ENCODE measurements at places on chromosomes 2 and 18. TPM values are rescaled to one million over a fixed set of nuclear protein-coding genes. Genes with fewer than 3 reads are reported as not detected.
A peak's percentile ranks its signal among the peaks of the same experiment; 100 is the strongest.

DNA sequence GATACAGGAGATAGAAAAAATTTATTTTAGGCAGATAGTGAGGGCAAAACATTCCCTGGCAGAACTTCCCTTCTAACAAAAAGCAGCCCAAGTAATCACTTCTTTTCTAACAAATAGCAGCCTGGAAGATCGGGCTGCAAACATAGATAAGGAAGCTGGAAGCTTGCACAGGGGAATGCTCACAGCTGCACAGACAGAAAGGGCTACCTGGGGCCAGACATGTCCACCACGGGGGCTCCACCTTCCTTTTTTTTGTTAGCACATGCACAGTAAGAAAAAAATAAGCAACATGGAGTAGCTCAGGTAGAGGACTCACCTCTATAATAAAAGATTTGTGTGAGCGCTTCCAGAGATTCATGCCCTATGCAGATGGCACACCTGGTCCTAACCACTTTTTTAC, 420.5 kb downstream of the PTH2R start:
- H3K36me3 ChIP-seq, result no peaks in the 10 kb centered on the region
- no peaks in the 10 kb centered on the region for H3K4me1 ChIP-seq
- H3K4me3 ChIP-seq, result no peak overlapping the region
- H3K27ac ChIP-seq, result no peak overlapping the region
- no peak for DNase-seq

DNA sequence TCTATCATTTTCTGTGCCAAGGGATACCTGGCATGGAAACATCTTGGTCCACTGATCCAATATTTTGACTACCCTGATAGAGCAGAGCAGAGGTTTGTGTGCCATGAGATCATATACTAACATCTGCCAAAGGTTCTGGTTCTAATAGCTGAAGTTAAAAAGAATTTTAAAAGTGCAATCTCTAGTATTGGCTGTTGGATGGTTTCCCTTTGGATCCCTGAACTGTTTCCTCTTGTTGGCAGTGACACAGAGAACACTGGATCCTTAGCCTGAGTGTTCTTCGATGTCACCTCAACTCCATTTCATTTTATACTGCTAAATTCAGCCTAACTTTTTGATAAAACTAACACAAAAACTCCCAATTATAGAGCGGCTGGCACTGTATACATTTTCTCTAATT, 169.3 kb upstream of the FBXO11 start:
- H3K27ac ChIP-seq, result no peak overlapping the region
- no peaks in the 10 kb centered on the region for H3K36me3 ChIP-seq
- no peak overlapping the region for H3K4me3 ChIP-seq
- H3K4me1 ChIP-seq, result no peaks in the 10 kb centered on the region

DNA sequence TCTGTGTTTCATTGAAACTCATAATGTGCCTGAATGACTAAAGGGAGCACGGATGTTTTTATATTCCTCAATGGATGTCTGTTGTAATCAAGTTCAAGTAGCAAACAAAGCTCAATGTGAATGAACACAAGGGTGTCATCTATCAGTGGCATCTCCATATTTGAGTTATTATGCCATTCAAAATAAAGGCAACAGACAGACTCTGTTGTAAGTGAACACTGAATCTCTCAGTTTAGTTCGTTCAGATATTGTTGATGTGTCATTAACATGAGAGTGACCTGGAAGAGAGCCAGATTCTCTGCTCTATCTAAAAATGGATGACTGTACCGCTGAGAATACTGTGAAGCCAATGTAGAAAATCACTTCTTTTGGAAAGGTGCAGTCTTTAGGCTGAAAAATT, 118.7 kb downstream of the NUP35 start:
- no peak for DNase-seq
- H3K36me3 ChIP-seq, result no peaks in the 10 kb centered on the region
- H3K4me3 ChIP-seq, result no peak overlapping the region

DNA sequence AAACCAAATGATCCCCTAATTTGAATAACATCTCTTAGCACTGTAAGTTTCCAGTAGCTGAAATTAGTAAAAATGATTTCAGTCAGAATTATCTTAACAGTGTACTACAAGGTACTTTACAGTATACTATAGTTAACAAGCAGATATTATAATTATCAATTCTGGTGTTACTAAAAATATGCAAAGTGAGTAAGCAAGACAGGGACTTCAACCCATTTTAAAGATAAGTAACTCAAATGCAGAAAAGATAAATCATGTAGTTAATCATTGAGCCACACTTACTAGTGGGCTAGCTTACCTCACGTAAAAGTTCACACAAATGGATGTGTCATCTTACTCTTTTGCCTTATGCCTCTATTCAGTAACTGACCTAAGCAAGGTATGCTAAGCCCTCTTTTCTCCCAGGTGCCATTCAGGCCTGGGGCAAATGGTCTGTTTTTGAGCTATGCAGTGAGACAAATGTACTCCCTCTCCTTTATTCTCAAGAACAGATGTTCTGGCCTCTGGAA, 101.0 kb downstream of the NBAS start:
- H3K27ac ChIP-seq, result no peak overlapping the region
- DNase-seq, result no peak
- no peaks in the 10 kb centered on the region for H3K4me1 ChIP-seq

DNA sequence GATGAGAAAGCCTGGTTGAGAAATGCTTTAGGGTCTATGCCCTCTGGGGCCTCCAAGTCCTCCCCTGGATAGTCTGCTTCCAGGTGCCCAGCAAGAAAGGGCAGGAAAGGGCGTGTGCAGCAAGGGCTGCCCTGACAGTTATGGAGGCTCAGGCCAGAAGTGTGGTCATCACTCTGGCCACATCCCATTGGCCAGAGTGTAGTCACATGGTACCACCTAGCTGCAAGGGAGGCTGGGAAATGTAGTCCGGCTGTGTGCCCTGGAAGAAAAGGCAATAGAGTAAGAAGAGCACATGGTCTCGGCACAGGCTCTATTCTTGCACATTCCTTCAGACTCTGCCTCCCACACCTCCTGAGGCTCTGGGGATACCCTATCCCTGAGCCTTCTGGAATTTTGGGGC, 35.7 kb downstream of the ODC1 start:
- peak overlapping the region; percentile 44 for H3K27ac ChIP-seq
- no peak overlapping the region for H3K4me3 ChIP-seq
- H3K4me1 ChIP-seq, result peaks cover 57% of the 10 kb centered on the region
- H3K36me3 ChIP-seq, result no peaks in the 10 kb centered on the region
- no peaks in the 10 kb centered on the region for H3K27me3 ChIP-seq

GRCh38 chr2:51720826-51721225, 688.9 kb upstream of the NRXN1 start:
- no peak overlapping the region for H3K4me3 ChIP-seq
- no peaks in the 10 kb centered on the region for H3K4me1 ChIP-seq
- H3K27ac ChIP-seq, result no peak overlapping the region
- no peaks in the 10 kb centered on the region for H3K27me3 ChIP-seq
- no peak for DNase-seq

DNA sequence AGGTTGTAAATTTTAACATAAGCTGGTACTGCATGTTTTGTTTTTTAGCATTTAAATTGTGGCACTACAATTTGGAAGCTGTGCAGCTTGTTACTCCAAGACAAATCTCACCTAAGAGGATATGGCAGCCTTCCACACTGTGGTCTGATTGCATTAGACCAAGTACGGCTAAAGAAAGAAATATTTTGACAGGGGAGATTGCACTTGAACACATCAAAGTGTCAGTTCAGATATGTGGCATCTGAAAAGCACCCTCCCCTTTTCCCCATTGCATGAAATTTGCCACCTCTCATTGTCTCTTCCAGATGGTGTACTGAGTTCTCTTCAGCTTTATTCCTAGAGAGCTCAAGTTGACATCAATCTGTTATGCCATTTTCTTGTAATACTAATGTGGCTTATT, 295.9 kb downstream of the ERBB4 start:
- H3K36me3 ChIP-seq, result no peaks in the 10 kb centered on the region
- no peak overlapping the region for H3K27ac ChIP-seq
- no peaks in the 10 kb centered on the region for H3K27me3 ChIP-seq
- DNase-seq, result no peak
- no peak overlapping the region for H3K4me3 ChIP-seq
- H3K4me1 ChIP-seq, result no peaks in the 10 kb centered on the region

Gene IMP4
- total RNA-seq, result 86.0 TPM

Gene DPYSL5
- 1.9 TPM for total RNA-seq

All from sigmoid colon (tissue), 7 donors.